ENCODE measurements at places on chromosomes 2 and 18.

GRCh38 chr2:171451074-171451473 is 17.0 kb downstream of the DCAF17 start:
- no peak for DNase-seq

DNA sequence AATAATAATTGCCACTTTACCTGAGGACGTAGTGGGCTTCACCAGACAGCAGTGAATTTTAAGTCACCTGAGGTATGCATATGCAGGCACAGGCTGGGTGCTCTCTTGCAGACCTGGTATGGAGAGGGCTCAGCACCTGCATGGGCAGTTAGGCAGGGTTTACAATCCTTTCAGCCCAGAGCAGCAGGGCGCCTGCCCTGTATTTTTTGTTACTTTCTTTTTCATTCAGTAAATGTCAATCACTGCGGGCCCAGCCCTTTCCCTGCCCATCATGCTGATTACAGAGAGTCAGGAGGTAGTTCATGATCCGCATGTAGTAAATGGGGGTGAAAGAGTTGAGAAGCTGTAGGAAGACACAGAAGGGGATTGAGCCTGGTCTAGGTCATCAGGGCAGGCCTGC is 147.0 kb upstream of the ALPP start:
- DNase-seq, result no peak

GRCh38 chr18:27996801-27997272 is 180.1 kb downstream of the CDH2 start:
- DNase-seq, result no peak

DNA sequence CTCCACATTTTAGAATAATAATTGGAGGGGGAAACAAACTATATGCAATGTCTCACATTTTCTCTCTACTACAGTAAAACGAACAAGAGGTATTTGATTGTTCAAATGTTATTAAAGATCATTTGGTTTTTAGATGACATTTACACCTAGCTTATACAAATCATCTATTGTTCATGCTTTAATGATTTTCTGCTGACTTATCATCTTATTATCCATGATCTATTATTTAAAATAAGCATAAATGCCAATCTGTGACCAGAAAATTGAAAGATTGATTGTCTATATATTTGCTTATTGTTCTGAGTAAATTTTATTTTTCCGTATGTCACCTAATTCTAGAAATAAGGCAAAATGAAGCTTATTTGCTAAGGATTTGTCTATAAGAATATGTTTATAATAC is 537.2 kb downstream of the KCNJ3 start:
- DNase-seq, result no peak

- no peak for DNase-seq
Observed at GRCh38 chr2:214853906-214854305, 44.4 kb upstream of the BARD1 start.

DNA sequence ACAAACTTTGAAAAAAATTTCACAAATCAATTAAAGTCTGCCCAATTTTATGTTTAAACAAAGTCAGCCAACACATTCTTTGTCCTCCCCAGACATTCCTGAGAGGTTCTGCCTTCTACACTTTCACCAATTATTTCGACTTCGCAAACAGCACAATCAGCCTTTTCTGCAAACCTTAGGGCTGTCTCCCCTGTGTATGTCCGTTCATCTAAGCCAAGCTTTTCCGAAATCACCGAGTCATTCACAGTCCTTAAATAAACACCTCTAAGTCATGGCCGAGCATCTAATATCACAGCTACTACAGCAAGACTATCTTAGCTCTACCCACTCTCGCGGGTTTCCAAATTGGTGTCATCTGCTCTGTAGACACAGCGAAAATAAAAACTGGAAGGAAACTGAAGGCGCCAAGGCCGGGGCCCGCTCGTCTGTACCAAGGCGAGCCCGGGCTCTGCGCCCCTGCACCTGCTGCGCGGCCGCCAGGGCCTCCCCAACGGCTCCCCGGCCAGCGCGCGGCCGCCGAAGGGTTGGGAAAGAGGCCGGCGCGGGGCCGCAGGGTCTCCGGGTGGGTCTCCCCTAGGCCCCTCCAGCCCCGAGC is 730 bp downstream of the ODC1 start:
- no peak for DNase-seq

- no peak for DNase-seq
Observed at GRCh38 chr2:204280262-204280668, 265.0 kb upstream of the PARD3B start.

DNA sequence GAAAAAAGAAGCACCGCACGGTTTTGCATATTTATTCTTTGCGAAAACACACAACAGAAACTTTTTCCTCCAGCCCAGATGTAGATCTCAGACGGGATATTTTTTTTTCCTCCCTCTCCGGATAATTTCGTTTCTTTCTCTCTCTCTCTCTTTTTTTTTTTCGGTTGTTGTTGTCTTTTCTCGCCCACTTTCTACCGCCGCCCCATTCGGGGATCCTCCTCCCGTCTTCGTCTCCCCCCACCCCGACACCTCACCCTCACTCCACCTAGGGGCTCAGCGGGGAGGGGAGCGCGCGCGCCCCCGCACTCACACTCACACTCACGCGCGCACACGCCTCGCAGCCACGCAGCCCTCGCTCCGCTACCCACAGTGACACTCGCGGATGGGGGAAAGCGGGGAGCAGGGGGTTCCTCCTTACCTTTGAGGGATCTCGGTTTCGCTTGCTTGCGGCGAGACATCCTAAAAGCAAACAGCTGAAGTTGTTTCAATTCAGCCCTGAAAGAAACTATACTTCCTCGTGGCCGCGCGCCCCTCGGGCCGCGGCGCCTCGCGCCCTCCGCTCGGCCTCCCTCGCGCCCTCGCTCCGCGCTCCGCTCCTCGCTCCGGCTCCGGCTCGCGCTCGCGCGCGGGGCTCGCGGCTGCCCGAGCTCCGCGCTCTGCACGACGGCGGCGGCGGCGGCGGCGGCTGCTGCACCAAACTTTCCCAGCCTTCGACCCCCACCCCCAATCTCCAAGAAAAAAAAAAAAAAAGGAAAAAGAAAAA is 1.3 kb downstream of the ZNF521 start:
- DNase-seq, result peak; percentile 16

GRCh38 chr2:154698296-154698720 is at the start of gene KCNJ3:
KCNJ3 (plus strand) TSS chr2:154698695; CDS start chr2:154698776, 81 bp downstream.
- no peak for DNase-seq

DNA sequence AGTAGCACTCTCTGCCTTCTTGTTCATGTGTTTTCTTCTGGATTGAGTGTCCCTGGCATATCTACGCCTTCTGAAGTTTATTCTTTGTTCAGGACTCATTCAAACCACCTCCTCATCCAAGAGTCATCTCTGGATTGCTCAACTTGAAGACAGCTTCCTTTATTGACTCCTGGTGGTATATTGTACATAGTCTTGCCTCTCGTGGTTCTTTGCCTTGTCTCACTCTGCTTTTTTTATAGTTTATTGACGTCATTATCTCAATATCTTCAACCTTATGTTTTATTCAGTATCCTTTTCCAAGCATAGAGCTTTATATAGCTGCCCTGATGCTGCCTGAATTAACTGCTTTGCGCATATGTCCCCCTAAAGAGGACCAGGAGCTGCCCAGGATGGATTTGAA is 161.7 kb downstream of the INSIG2 start:
- DNase-seq, result no peak

DNA sequence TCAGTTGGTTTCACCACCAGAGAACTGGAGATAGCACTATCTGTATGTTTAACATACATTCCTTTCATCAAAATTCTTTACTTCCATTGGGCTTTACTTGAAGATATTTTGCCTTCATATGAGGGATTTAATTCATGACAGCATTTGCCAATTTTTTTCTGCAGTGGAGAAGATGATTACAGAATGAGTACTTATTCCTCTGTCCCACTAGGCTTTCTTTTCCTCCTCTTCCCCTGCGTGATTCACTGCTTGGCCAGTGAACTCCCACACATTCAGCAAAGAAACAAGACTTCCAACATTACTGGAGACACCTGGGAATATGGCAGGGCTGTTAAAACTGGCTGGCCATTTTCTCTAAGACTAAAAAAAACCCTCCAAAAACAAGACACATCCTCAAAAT is 425.8 kb upstream of the KCNH7 start:
- no peak for DNase-seq

DNA sequence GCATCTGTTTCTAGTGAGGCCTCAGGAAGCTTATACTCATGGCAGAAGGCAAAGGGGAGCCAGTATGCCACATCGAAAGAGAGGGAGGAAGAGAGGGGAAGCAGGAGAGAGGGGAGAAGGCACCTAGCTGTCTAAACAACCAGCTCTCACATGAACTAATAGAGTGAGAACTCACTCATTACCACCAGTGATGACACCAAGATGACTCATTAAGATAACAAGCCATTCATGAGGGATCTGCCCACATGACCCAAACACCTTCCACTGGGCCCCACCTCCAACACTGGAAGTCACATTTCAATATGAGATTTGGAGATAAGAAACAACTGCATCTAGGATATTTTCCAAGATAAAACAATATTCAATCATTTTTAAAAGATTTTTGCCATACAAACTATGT is 753.9 kb upstream of the ZEB2 start:
- DNase-seq, result no peak

GRCh38 chr2:172216477-172216876 is 113.8 kb upstream of the DLX2 start:
- no peak for DNase-seq

GRCh38 chr2:195406886-195407603 is 250.0 kb upstream of the SLC39A10 start:
- DNase-seq, result no peak

GRCh38 chr2:157923598-157924217 is 47.6 kb upstream of the ACVR1 start:
- no peak for DNase-seq

- DNase-seq, result no peak
Observed at GRCh38 chr2:186984481-186984880, 135.5 kb upstream of the ZSWIM2 start.

GRCh38 chr2:26941486-26941885 is 29.0 kb upstream of the MAPRE3 start:
- DNase-seq, result no peak

- no peak for DNase-seq
Observed at GRCh38 chr2:100109986-100110613, 32.3 kb downstream of the AFF3 start.

GRCh38 chr2:157158111-157158510 is 99.4 kb upstream of the GALNT5 start:
- no peak for DNase-seq

GRCh38 chr18:11741505-11742145 is 52.6 kb downstream of the GNAL start:
- no peak for DNase-seq

DNA sequence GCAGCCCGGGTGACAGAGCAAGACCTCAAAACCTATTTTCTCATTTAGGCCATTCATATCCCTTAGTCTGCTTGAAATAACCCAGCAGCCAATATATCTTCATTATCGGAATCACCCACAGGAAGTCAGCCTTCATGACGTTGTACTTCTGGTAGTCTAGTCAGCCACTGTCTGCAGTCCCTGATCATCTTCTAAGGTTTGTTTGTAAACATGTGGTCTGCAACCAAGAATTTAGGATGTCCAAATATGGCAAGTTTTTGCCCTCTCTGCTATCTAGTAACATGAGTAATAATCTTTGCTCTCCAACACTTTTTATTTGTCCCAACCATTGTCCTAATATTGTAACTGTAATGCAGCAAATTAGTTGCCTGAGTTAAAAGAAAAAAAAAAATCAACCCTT is 92.5 kb downstream of the PRPF40A start:
- DNase-seq, result no peak

- DNase-seq, result no peak
Observed at GRCh38 chr2:40244675-40245074, 207.2 kb downstream of the SLC8A1 start.

DNA sequence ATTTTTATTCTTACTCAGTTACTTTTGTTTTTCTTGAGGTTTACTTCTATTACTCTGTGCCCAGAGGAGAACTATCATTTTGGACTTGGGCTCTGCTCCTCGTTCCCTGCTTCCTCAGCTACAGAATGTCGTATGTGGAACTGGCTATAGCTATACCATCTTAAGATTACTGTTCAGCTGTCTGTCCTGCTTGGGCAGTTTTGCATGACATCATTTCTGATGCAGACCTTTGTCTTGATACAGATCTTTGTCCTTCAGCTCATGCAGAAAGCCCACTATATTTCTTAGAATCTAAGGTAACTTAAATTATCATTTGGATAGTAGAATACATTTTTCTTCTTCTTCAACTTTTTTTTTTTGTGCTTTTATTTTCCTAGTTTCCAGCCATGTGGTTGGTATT is 13.8 kb upstream of the C1GALT1C1L start:
- no peak for DNase-seq

- no peak for DNase-seq
Observed at GRCh38 chr2:127649100-127649611, 3.2 kb downstream of the GPR17 start.

DNA sequence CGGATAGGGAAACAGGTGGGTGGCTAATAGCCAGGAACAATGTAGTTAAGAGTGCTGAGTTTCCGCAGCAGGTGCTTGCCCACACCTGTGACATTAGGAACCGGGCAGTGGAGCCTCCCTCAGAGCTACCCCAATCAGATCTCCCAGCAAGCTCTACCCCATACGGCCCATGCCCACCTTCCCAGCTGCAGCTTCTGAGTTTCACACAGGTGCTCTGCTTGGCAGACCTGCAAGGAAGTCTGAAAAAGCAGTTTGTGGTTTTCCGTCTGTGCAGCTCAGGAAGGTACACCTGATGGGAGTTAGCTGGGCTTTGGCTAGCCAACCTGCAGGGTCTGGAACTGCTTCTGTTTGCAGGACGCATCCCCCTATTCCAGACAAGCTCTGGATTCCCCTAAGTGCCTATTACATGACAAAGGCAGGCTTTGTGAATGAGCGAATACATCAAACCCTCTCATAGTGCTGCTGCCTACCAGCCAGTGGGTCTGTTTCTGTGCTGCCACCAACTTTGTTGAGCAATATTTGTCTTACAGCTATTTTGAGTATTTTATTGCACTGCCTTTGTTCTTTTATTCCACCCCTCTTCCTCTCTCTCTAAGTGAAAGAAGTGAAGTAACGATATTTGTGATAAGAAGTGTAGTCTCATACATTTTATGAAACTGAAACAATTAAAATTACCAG is 24.7 kb upstream of the CEP68 start:
- no peak for DNase-seq

GRCh38 chr18:57210107-57210715 is 63.3 kb downstream of the BOD1L2 start:
- DNase-seq, result no peak

DNA sequence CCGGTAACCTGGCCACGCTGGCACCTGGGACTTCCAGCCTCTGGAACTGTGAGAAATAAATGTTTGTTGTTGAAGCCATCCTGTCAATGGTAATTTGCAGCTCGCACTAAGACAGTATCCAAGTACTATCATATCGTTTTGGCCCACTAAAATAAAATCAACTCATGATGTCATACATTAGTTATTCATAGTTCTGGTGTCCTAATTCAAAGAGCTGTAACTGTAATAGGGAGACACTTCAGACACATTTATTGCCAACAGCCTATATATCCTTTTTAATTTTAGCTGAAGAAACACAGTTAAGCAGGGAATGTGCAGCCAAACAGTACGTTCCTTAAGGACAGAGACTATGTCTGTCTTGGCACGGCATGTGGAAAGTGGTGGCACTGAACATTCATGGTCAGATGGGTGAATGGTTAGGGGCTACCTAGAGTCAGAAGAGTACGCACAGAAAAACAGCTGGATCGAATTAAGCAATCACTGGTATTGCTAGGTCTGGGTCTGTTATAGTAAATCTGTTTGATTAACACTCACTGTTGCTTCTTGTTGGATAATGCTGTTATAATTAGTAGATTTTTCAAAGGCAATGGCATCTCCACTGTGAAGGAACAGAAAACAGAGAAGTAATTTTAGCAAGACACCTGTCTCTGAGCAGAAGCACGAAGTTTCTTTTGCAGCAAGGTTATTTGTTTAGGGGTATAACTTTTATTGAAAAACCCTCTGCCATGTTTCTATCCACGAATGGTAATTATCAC is 41.3 kb upstream of the CREG2 start:
- DNase-seq, result no peak
